AG04450 (cell line): ENCODE measurements at places on chromosomes 16 and 17.

- DNase-seq, result no peak
These were observed at the start of gene SPPL2C for GRCh38 chr17:45844695-45845375. SPPL2C (plus strand) TSS chr17:45844881; CDS start chr17:45844907, 26 bp downstream.

DNA sequence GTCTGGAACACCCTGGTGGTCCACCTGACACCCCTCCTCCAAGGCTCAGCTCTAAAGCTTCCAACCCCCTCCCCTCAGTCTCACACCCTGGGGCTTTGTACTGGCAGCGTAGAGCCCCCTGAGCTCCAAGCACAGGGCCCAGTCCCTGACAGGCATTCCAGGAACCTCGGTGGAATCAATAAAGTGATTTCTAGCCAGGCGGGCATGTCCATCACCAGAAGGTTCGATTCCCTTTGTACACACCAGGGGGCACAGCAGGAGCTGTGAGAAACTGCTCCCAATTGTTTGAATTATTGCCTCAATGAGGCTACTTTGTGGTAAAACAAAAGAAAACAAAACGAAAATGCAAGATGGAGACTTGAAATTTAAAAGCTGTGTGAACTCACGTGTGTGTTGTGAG is 51.8 kb downstream of the SMPD3 start:
- DNase-seq, result peak; percentile 16

- no peak for DNase-seq
These were observed 1.2 kb downstream of the HAGH start for GRCh38 chr16:1825381-1825863.

DNA sequence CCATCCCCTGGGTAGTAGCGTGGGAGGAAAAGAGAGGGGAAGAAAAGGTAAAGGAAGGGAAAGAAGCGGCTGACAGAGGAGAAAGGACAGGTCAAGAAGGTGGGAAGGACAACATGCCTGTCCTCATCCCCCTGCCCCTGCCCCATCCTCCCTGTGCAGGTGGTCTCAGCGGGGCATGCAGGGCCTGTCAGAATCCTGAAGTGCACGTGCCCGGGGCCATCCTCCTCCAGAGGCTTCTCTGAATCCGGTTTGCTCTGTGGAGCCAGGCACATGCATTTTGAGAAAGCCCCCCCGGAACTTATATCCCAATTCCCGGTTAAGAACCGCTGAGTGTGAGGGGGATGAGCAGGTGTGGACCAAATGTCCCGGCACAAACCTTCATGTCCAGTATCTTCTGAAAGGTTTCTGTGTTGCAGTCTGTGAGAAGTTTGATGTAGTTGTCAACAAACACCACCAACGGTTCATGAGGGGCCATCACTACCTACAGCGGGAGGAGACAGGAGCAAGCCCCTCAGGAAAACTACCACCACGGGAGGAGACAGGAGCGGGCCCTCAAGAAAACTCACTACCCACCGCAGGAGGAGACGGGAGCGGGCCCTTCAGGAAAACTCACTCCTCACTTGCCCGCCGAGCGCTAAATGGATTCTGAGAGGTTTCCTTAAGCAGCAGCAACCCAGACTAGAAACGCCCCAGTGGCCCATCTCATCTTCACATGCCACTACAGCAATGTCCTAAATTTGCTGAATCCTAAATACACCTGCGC is 167.0 kb upstream of the RPH3AL start:
- DNase-seq, result no peak

- DNase-seq, result no peak
These were observed 11.1 kb downstream of the NACA2 start for GRCh38 chr17:61579961-61580360.

DNA sequence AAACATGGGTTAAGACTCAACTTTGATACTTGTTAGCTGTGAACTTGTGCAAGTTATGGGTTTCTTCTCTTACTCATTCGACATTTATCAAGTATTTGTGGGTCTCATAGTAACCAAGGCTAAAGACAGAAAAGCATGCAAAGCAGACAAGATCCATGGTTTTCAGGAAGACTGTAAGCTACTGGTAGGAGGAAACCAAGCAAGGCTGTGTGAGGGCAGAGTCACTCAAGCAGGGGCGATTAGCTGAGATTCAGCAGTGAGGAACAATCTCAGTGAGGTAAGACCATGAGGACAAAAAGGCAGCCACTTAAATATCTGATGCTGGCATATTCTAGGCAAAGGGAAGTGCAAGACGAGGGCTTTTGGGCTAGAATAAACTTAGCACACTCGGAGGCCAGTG is 29.5 kb downstream of the MBTD1 start:
- DNase-seq, result no peak

- no peak for DNase-seq
These were observed 45.4 kb upstream of the HSBP1 start for GRCh38 chr16:83762141-83762991.

GRCh38 chr17:81716674-81716996 is 4.6 kb downstream of the SLC25A10 start:
- no peak for DNase-seq

DNA sequence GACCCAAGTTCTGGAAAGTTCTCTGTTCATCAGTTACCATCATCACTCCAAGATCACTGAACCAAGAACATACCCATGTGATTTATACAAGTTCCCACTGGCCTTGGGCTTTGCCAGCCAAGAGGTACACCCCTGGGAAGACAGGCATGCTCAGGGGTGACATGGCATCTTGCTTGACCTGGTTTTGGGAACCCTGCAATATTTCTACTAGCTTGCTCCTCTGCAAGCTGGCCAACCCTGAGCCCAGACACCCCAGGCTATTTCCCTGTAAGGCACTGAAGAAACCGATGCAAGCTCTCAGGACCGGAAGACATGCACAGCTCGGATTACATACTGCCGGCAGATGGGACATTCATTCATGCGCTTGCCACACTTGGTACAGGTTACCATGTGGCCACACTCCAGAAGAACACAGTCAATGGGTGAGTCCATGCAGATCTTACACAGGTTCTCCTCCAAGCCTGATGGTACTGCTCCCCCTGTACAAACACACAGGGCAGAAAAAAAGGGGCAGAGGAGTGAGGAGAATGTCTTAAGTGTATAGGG is 31.4 kb downstream of the LIG3 start:
- DNase-seq, result no peak

GRCh38 chr16:77171745-77172635 is 19.0 kb upstream of the MON1B start:
- DNase-seq, result peak; percentile 16

DNA sequence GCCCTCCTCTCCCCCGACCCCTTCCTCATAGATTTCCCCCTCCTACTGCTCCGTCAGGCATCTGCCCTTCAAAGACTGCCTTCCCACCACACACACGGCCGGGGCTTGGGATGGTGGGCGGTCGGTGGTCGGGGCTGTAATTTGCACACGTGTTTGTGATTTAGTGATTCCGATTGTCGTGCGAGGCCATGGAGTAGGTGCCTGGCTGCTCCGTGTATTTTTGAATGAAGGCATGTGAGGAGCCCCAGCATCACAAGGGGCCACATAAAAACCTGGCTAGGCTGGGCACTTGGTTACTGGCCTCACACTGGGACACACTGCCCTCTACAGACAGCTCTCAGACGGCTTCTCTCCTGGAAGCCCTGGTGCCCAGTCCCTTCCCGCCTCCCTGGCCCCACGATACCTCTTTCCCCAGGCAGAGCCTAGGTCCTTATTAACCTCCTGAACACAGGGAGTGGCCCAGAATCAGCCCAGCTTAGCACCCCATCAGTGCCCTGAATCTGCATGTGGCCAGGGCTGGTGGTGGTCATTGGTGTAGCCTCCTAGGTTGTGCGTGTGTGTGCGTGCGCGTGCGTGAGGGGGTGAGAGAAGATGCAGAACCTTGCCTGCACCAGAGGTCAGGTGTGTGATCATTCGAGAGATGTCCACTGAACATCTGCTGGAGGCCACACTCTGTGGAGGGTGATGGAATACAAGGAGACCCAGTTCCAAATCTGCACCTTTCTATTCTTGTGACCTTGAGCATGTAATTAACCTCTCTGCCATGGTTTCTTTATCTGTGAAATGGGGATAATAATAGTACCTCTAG is 1.3 kb upstream of the SOCS1 start:
- DNase-seq, result no peak

GRCh38 chr16:49838441-49839016 is 17.4 kb downstream of the ZNF423 start:
- no peak for DNase-seq

- DNase-seq, result peak; percentile 34
These were observed 48.2 kb downstream of the SPACA3 start for GRCh38 chr17:33039874-33040273.

DNA sequence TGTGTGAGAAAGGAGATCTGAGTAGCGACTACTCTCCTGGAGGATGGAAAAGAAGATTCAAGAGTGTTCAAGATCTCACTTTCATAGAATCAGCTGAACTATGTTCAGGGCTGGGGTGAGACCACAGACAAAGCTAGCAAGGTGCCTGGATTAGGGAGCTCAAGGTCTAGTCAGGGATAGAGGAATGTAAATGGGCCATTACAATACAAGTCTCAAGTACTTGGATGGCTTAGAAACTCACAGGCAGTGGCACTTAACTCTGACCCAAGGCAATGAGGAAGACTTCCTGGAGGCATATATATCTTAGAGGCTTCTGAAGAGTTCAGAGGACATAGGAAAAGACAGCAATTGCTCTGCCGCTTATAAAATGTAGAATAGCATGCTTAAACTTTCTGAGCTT is 184.9 kb upstream of the CDH11 start:
- DNase-seq, result no peak

DNA sequence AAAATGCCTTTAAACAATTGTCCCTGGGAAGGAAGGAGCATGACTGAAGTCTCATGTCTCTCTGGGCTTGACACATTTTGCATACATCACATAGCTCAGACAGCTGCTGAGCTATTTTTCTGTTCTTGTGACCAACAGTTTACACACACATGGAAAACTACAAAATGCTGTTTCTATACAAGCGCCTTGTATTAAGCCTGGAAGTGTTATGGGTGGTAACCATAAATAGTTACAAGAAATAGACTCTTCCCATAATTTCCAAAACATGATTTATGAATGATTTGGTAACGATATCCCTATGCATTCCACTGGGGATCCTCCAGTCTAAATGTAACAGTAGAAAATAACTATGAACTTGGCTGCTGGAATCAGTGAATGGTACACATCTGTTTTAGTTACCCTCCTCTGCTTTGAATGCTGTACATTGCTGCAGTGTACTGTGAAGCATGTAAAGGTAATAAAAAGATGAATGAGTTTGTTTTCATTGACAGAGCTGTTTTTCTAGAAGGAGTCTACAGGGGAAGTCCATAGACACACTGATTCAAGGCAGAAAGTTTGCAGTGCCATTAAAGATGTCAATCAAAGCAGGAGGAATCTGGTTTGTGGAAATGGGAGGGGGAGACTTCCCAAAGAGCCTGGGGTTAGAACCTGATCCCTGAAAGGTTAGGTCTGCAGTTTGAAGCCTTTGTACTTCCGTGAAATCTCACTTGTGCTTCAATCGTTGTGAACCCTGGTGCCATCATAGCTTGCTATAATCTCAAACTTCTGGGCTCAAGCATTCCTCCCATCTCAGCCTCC is 5.0 kb downstream of the ACSF2 start:
- DNase-seq, result no peak

GRCh38 chr16:54720259-54720658 is 210.4 kb upstream of the IRX5 start:
- no peak for DNase-seq

DNA sequence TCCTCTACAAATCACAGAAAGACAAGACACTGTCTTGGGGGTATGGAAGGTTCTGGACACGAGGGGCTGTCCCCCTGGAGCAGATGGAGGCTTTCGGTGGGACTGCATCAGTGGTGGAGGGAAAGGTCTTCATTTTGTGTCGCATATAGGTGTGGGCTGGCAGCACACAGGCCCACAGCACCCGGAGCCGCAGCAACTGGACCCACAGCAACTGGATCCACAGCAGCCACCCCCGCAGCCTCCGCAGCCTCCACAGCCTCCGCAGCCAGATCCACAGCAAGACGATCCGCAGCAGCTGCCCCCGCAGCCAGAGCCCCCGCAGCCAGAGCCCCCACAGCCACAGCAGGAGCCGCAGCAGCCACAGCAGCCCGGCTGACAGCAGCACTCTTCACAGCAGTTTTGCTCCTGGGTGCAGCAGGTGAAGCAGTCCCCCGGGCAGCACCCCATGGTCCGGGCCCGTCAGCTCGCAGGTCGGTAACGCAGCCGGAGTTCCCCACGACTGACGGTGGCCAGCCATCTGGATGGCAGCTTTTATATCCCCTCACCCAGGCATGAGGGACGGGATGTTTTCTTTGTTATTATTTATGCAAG is at the start of gene KRTAP17-1:
Gene KRTAP17-1, minus strand, starts transcription at position 507 of the 591 bp plus-strand sequence. Its CDS starts 60 bp downstream, at position 447.
- no peak for DNase-seq

GRCh38 chr17:38357486-38358123 is 6.0 kb downstream of the SOCS7 start:
- DNase-seq, result no peak

GRCh38 chr16:47374629-47375028 is 86.2 kb downstream of the ITFG1 start:
- DNase-seq, result peak; percentile 44

DNA sequence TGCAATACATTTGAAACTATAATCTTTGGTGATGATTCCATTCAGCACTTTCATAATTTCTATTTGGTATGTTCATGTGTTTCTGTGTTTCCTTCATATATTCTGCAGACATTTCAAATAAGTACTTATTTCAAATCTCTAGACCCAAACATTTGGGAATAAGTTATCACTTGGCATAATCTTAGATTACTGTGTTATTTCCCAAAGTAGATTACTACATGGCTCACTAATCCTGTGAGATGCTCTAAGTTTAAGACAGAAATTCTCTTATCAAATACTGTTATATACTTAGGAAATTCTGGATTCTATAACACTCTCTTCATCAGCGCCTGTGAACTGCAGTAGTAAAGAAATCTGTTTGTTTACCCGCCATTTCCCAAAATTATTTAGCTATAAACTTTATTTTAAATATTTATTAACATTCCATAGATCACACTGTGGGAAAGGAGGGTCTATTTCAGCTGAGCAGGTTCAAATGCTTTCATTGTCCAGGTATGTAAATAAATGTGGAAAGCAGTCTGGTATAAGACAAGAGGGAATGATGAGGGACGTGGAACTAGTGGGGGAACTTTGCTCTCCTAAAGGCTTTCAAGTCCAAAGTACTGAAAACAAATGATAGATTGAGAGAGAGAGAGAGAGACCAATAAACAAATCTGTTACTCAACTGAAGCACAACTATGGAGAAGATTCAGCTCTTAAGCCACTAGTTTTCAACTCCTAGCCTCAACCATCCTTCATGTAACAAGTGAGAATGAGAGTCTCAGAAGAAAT is 61.8 kb upstream of the TOM1L1 start:
- no peak for DNase-seq

- DNase-seq, result no peak
These were observed 59.3 kb downstream of the TMEM100 start for GRCh38 chr17:55663400-55663799.

GRCh38 chr16:70717065-70717464 is 31.2 kb upstream of the MTSS2 start:
- DNase-seq, result no peak

DNA sequence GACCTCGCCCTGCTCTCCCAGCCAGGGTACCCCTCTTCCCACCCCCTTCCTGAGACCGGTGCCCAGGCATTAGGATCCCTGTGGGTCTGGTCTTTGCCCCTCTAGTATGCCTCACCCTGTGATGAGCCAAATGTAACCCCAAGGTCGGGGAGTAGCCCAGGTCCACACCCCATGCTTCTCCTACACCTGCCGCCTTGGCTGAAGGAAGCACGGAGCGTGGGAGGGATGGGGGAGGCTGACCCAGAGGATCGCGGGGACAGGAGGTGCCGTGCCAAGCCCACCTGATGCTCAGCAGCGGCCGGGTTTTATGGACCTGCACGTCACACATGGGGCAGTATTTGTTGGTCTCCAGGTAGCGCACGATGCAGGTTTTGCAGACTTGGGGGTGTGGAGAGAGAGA is 8.8 kb downstream of the PCGF2 start:
- no peak for DNase-seq
